ENCODE measurements at places on chromosomes 2 and 18.

DNA sequence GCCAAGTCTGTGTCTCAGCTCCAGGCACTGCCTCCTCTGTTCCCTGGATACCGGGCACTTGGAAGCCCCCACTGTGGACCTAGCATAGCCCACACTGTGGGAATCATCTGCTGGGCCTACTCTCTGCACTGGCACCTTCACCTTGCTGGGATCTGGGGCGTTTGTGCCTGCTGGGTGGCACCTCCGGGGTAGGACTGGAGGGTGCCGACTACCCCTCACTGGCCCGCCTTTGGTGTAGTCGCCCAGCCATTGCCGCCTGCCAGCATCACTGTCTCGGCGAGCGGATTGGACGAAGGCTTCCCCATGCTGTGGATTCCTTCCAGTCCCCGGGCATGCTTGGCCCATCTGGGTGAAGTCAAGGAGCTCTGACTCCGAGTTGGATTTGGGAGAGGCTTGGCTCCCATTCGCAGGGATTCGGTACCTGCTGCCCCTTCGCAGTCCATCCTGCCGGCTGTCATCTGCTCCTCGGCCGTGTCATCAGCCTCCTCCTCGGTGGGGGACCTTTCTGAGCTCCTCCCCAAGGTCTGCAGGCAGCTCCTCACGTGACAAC is 180.6 kb upstream of the HDAC4 start:
- DNase-seq = no peak

- DNase-seq = no peak
These were observed 4.7 kb upstream of the CFAP65 start for GRCh38 chr2:219045937-219046550.

- no peak for DNase-seq
These were observed 183.1 kb downstream of the PID1 start for GRCh38 chr2:229087843-229088516.

DNA sequence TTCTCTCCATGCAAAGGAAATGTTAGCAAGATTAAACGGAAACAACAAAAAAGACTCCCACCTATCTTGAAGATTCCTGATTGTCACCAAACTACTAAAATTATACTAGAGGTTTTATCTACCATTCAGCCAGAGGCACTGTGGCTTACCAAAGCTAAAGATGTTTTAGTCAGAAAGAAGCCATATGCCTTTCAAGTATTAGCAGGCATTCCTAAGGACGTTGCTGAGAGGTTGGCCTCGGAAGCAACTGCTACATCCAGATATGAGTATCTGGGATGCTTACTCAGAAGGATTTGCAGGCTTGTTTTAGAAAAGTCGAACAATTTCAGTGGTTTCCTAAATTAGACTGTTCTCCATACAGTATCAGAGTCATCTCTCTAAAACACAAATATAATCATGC is 88.3 kb upstream of the UBE2E3 start:
- no peak for DNase-seq

DNA sequence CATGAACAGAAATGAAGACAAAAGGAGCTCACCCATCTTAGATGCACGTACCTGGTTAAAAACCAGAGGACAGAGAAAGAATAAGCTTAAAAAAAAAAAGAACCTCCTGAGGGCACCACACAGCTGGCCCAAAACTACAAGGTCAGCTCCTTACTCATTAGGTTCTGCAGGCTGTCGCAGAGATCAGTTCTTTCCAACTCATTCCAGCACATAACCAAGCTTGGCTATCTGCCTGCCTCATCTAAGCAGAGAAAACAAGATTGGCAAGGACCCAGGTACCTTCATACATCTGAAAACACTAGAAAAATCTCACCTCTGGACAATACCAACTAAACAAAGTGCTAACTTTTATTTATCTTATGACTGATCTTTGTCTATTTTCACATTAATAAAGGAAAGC is 89.9 kb downstream of the NOL10 start:
- no peak for DNase-seq

GRCh38 chr2:195937176-195937575 is 131.5 kb downstream of the DNAH7 start:
- DNase-seq = no peak

DNA sequence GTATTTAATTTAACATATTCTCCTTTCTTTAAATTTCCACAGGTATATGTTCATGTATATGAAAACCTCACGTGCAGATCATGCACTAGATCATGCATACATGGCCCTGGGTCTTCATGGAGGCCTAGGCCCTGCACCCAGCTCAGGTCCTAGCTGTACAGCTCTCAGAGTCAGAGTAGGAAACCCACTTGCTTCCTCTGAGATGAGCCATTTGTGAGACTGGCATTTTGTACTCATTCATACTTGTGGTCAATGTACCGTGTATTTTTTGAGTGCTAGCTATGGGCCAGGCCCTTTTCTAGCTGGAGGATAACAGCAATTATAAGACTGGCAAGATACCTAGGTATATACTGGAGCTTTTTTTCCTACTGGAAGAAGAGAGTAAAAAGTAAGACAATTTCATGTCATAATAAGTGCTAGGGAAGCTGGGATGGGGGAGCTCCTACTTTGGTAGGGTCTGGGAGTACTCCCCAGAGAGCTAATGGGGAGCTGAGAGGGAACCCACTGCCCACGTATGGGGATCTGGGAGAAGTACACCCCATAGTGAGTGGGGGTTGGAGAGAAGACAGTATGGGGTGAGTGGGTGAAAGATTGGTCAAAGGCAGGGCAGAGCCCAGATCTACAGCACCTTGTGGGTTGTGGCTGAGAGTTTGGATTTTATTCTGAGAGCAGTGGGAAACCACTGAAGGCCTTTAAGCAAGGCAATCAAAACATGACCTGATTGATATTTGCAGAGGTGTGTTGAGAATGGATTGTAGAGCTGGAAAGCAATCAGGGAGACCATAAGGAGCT is 72.0 kb downstream of the POLE4 start:
- DNase-seq = no peak

DNA sequence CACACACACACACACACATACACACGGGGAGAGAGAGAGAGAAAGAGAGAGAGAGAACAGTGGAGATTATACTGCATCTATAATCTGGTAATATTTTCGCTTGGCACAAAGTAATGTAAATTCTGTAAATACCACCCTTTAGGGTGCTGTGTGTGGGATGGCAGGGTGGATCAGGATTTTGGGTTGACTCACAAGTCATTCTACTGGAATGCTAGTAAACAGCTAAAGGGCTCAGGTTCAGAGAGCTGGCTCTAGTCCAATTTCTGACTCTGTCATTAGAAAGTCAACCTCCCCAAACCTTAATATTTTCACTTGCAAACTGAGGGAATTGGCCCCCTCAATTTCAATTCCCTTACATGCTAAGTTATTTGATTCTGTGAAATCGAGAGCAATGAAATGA is 308.3 kb downstream of the TSN start:
- no peak for DNase-seq

DNA sequence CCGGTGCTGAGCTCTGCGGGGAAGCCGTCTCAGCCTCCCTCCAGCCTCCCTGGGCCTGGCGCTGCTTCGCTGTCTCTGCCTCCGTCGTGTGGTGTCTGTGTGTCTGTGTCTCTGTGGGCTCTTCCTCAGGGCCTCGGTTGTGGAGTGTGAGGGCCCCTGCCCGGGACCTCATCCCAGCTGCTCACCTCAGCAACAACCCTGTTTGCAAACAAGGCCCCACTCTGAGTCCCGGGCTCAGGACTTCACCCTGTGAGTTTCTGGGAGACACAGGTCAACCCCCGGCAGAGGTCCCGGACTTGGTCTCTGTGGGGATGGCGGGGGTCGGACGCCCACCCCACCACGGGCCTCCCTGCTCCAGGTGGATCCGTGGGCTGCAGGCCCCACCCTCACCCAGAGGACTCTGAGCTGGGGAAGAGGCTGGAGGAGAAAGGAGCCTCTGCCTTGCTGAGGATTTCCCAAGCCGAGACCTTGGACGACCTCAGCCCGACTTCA is 127.4 kb upstream of the CTDP1 start:
- no peak for DNase-seq

GRCh38 chr2:42931818-42932195 is 139.4 kb upstream of the HAAO start:
- DNase-seq = no peak

DNA sequence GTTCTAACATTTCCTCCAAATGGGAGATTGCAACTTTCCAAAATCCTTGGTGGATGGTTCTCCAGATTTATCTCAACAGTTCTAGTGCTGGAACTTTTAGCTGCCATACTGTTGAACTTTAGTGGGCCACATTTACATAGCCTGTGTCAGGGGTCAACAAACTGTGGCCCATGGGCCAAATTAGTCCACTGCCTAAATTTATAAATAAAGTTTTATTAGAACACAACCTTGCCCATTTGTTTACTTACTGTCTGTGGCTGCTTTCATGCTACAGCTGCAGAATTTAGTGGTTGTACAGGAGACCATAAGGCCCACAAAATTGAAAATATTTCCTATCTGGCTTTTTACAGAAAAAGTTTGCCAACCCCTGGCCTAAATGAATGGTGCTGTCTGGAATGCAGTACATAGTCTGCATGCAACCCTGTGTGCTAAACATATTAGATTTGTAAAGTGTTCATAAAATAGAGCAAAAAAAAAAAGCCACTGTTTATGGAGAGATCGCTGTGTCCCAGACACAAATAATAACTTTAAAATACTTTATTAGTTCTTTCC is 30.3 kb downstream of the MGAT5 start:
- no peak for DNase-seq
